Activated T-cell treated with anti-CD3 and anti-CD28 coated beads for 4 hours (primary cell): ENCODE measurements at places on chromosomes 4 and X.

GRCh38 chr4:157043131-157043530 is 32.8 kb upstream of the GLRB start:
- no peak for DNase-seq

- peak; percentile 76 for DNase-seq
Observed at GRCh38 chr4:185142912-185143600, at the start of gene SLC25A4. Gene SLC25A4 (plus strand): TSS chr4:185143266. CDS start chr4:185143373, 107 bp downstream.

DNA sequence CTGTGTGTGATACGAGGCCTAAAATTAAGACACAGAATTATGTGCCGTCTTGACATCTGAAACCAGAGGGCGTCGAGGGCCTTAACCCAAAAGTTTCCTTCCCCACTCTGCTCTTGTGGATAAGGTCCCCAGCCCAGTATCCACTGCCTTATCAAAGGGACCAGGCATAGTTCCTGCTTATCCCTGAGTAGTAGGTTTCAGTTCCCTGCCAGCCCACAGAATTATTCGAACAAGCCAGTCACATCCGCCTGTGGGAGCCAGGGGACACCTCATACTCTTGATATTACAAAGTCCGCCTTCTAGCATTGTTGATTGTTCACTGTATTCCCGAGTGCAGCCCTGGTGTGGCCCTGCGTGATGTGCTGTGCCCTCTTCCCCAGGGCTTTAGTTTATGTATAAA is 5.4 kb upstream of the MMRN1 start:
- no peak for DNase-seq

DNA sequence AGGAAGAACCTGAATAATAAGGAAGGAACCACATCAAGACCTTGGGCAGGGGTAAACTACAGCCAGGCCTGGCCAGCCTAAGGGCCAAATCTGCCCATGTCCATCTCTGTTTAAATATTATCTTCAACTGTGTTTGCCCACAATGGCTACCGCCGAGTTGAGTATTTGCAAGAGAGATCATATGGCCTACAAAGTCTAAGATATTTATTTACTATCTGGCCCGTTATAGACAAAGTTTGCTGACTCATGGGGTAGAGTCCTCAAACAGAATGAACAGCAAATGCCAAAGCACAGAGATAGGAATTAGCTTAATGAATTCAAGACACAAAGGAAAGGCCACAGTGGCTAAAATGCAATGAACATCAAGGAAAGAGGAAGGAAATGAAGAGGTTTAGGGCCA is 44.8 kb downstream of the RPS6KA3 start:
- DNase-seq = no peak

- DNase-seq = no peak
Observed at GRCh38 chrX:12065251-12065650, 73.0 kb upstream of the FRMPD4 start.

DNA sequence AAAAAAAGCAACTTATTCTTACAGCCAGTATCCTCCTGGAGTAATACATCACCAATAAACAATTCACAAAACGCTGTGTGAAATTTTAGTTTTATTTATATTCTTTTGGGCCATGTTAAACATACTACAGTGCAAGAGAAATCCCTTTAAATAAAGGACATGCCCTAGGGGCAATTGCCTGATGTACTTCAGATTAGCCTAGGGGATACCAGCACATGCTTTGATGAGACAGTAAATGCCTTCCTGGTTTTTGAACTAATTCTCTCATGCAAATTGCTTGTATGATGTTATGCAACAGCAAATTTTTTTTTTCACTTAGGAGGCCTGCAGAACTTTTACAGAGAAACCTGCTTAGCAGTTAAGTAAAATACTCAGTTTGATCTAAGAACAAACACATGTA is 711.9 kb upstream of the FRG1 start:
- no peak for DNase-seq

- no peak for DNase-seq
Observed at GRCh38 chr4:161936625-161937550, 226.9 kb downstream of the FSTL5 start.

DNA sequence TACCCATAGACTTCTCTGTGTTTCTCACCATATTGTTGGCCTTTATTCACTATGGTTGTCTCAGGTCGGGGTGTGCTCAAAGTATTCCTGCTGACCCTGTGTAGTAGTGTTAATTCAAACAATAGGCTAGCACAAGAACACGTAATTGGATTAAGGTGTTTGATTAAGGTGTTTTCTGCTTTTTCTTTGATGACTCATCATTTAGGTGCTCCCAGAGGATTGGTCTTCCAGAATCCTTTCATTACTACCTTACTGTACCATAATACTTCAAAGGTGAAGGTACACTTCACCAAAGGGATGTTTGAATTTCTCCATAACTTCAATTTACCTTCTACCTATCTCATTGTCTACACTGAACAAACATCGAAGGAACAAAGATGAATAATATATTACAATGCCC is 121.7 kb upstream of the CCDC160 start:
- no peak for DNase-seq

- no peak for DNase-seq
Observed at GRCh38 chrX:31508338-31508737, 436.5 kb upstream of the FTHL17 start.

DNA sequence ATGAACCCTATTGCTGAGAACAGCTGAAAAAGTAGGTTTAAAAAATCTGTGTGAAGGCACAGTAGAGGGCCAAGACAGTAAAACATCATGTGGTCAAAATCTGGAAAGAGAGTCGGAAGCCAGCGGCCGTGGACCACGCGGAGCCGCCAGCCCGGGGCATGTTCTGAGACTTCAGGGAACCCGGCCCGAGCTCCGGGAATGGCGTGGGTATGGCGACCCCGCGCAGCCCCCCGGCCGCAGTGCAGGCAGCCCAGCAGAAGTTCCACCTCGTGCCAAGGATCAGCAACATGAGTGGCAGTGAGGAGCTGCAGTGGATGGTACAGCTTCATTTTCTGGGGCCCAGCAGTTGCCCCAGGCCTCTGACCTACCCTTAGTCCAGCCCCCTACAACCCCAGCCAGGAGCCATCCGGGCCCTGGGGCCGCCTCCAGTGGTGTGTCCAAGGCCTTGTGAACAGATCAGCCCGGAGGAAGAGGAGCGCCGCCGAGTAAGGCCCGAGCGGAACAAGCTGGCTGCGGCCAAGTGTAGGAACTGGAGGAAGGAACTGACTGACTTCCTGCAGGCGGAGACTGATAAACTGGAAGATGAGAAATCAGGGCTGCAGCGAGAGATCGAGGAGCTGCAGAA is 94.2 kb downstream of the LARP1B start:
- no peak for DNase-seq

DNA sequence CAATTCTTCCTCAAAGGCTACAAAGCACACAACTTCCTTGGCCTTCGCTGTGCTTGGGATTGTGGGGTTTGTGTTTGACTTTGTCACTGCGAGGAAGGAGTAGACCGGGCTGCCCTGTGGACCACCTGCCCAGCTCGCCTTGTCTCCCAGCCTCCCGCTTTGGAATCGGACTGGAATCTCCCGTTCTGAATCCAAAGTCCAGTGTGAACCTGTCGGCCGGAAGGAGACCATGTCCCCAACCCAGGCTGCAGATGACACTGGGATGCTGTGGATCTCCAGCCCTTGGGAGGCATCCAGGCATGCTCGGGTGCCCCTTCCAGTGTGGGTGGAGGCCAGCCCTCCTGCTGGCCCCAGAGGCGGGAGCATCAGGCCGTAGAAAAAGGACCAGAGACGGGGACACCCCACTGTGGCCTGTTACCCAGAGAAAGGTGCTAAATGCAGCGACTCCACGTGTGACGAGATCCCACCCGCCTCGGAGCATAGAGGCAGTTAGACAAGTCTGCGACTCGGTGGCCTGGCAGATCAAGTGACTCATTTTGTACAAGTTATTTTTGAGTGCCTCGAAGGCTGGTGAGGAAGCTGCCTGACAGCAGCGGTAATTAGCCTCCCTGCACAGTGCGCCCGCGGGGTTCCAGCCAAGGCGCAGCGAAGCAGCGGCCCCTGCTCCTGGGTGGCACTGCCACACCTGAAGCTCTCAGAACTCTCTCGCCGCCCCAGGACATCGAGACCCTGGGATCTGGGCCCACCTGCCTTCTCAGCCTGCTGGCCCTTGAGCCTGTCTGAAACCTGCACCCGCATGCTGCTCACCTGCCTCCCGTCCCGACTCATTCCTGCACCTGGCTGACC is 57.5 kb downstream of the ADRA2C start:
- no peak for DNase-seq

GRCh38 chr4:121428721-121429120 is 47.9 kb upstream of the QRFPR start:
- no peak for DNase-seq

GRCh38 chr4:171390626-171391025 is 422.6 kb upstream of the GALNTL6 start:
- DNase-seq = no peak

DNA sequence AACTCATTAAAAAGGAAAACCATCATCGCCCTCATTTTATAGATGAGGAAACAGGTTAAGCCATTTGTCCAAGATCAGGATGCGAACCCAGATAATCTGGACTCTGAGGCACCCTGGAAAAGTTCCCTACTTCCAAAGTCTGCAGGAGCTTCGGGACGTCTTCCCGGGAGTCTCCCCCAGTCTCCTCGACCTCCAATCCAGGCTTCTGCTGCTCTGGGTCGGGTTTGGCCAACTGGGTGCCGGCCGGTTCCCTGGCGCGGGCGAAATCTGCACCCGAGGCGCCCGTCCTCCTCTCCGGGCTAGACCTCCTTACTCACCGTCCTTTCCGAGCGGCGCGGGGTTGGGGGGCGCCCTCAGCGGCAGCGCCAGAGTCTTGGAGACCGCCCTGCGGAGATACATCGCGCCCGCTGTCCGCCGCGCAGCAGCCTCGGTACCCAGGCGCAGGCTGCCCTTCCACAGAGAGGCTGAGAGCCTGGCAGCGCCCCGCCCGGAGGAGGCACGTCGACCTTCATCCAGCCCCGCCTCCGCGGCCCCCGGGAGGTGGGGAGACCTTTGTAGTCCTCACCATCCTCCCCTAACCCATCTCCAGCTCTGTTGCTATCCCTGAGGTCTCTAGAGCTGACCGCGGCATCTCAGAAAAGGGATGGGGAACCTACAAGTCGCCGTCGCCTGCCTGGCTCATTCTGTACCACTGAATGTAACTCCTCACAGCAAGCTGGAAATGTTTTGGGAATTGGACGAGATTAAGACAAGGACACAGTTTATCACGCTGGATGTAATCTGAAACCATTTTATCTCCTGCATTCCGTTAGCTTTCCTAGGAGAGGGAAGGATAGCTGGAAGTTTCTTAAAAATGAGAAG is at the start of gene MGARP:
MGARP (minus strand) TSS at position 466 of the 861 bp plus-strand sequence; CDS start at position 399, 67 bp downstream.
- DNase-seq = peak; percentile 5

DNA sequence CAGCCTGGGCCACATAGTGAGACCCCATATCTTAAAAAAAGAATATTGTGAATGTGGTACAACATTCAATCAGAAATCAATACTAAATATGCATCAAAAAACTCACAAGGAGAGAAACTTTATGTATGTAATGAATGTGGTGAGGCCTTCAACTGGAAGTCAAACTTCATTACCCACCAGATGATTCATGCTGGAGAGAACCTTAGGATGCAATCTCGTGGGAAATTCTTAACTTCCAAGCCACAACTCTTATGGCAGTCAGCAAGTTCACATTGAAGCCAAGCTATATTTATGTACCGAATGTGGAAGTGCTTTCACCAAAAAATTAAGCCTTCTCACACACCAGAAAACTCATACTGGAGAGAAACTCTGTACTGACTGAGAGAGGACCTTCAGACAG is 84.5 kb upstream of the UXT start:
- no peak for DNase-seq

GRCh38 chrX:113399506-113400192 is 559.0 kb upstream of the AMOT start:
- no peak for DNase-seq

- DNase-seq = peak; percentile 97
Observed at GRCh38 chr4:119212234-119212963, at the start of gene USP53. Gene USP53 (plus strand): TSS chr4:119212713. CDS start chr4:119239760, 27,047 bp downstream.

DNA sequence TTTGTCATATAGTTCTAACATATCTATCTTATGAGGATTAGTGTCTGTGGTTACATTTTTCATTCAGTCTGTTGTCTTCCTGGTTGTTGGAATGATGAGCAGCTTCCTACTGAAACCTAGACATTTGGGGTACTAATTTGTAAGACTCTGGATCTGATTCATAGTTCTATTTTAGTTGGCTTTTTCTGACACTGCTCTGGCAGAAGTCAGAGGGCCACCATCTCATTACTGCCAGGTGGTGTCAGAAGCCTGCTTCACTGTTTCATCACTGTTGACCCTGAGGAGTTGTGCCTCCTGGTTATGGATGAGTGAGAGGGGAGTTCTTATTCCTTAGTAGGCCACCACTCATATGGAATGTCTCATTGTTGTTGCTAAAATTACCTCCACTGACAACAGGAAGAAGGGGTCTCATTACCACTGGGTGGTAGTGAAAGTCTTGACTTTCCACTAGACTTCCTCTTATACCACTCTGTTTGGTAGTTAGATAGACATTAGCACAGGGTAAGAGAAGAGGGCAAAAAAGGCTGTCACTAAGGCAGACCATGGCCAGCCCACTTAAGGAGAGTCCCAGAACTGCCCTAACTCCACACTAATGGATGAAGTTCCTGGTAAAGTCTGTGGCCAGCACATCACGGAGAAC is 395.2 kb downstream of the SPOCK3 start:
- no peak for DNase-seq

DNA sequence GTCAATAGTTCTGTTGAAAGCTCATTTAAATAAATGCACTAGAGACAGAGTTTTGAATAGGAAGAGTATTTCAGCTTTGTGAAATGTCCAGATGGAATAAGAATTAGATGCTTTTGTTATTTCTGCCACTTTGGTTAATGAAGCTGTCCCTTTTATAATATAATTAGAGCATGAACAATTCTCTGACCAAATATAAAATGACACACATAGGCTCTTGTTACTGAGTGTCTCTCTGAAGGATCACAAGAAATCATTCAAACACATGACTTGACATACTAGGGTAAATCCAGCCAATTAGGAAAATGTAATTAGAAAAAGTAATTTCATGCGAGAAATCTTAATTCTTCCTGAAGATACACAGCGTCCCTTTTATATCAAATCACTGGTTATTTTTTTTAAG is 68.4 kb upstream of the DDIT4L start:
- DNase-seq = no peak

DNA sequence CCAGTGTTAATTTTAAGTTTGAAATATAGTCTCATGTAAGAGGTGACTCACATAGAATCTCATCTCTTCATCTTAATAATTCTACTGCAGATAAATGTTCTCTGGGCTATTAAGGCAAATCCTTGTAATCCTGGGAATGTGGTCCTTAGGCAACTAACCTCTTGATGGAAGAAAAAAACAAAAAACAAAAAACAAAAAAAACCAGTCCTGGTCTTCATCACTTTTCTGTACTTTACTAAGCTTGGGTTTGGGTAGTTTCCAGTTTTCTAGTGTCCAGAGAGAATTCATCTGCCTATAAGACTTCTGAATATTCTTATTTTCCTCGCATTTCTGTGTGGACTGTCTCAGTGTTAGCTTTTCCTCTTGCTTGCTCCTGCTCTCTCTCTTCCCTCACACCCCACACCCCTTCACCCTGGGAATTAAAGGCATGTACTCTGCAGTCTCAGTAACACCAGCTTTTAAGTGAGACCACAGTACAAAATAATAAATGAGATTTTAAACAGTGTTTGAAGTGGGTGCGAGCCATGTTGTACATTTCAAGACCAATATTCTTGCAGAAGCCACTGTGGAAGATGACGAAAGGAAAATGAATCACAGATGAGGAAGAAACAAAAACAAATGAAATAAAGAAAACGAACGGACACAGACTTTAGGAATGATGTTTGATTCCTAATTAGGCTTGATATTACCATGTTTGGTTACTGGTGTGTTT is 51.7 kb downstream of the HAND2 start:
- DNase-seq = no peak
